Mesenteric fat pad (tissue), 1 donor: ENCODE measurements at places on chromosomes 13 and 19. TPM values are rescaled to one million over a fixed set of nuclear protein-coding genes. Genes with fewer than 3 reads are reported as not detected.

C3 gene
- total RNA-seq = 1,009 TPM

ZNF681 gene
- total RNA-seq = 0.96 TPM

CGB2 gene
- total RNA-seq = not detected

ZNF665 gene
- total RNA-seq = 2.5 TPM

ERFL gene
- total RNA-seq = 0.19 TPM

ZNF729 gene
- not detected for total RNA-seq

SERTM1 gene
- not detected for total RNA-seq

EHD2 gene
- total RNA-seq = 327 TPM

C19orf18 gene
- 1.3 TPM for total RNA-seq

STOML3 gene
- total RNA-seq = not detected

CEACAM20 gene
- total RNA-seq = not detected

DACH1 gene
- 2.3 TPM for total RNA-seq

KATNAL1 gene
- total RNA-seq = 31.6 TPM

RANBP3 gene
- 56.7 TPM for total RNA-seq

PEPD gene
- 97.0 TPM for total RNA-seq

KLK5 gene
- not detected for total RNA-seq

CDC34 gene
- 53.7 TPM for total RNA-seq

PDX1 gene
- total RNA-seq = not detected

JUNB gene
- total RNA-seq = 800 TPM

LGI4 gene
- 7.7 TPM for total RNA-seq

UBE2L5 gene
- total RNA-seq = 0.26 TPM

ZNF441 gene
- 5.7 TPM for total RNA-seq

CGB5 gene
- total RNA-seq = not detected

CAPN12 gene
- total RNA-seq = 1.3 TPM

MEDAG gene
- total RNA-seq = 187 TPM

KLF1 gene
- not detected for total RNA-seq

MYDGF gene
- 98.5 TPM for total RNA-seq

SOX21 gene
- not detected for total RNA-seq

GIPR gene
- total RNA-seq = 7.1 TPM

SLITRK1 gene
- total RNA-seq = not detected

CLEC4G gene
- 10.1 TPM for total RNA-seq

RFX2 gene
- total RNA-seq = 27.9 TPM

SCGB2B2 gene
- total RNA-seq = 0.77 TPM

KLK10 gene
- not detected for total RNA-seq

IL11 gene
- total RNA-seq = not detected

KCNRG gene
- 0.67 TPM for total RNA-seq

IL12RB1 gene
- 2.3 TPM for total RNA-seq

ZNF763 gene
- 0.87 TPM for total RNA-seq

SELENOV gene
- total RNA-seq = not detected

METTL21C gene
- total RNA-seq = not detected

S1PR5 gene
- 0.13 TPM for total RNA-seq

LHFPL6 gene
- total RNA-seq = 112 TPM

TEX29 gene
- total RNA-seq = 0.67 TPM
